WTC11 (cell line): ENCODE measurements at places on chromosomes 11 and 22. TPM values are rescaled to one million over a fixed set of nuclear protein-coding genes. Genes with fewer than 3 reads are reported as not detected.
A peak's percentile ranks its signal among the peaks of the same experiment; 100 is the strongest.

Gene PRCP
- 53.9 to 65.1 TPM (median 63.4 TPM) in 3 replicates for total RNA-seq

Gene SMC1B
- 0.07 to 0.18 TPM (median 0.11 TPM) in 3 replicates for total RNA-seq

Gene CD6
- total RNA-seq = 0.53 to 1.0 TPM (median 0.73 TPM) in 3 replicates

Gene TEX12
- total RNA-seq = not detected in 3 replicates

Gene P4HA3
- total RNA-seq = 0.13 to 0.14 TPM in 2 of 3 replicates, not detected in the other

Gene PAMR1
- total RNA-seq = 2.3 to 3.2 TPM (median 2.8 TPM) in 3 replicates

Gene ADAMTS8
- 9.9 to 10.4 TPM (median 10.2 TPM) in 3 replicates for total RNA-seq

Gene KCNJ11
- total RNA-seq = 8.2 to 10.0 TPM (median 8.7 TPM) in 3 replicates

Gene SLC22A6
- not detected in 3 replicates for total RNA-seq

Gene PLAAT2
- total RNA-seq = 0.25 to 0.66 TPM (median 0.55 TPM) in 3 replicates

Gene OR8D4
- 0.07 TPM in 1 of 3 replicates, not detected in the others for total RNA-seq

Gene CD248
- total RNA-seq = 2.6 to 2.8 TPM (median 2.7 TPM) in 3 replicates

DNA sequence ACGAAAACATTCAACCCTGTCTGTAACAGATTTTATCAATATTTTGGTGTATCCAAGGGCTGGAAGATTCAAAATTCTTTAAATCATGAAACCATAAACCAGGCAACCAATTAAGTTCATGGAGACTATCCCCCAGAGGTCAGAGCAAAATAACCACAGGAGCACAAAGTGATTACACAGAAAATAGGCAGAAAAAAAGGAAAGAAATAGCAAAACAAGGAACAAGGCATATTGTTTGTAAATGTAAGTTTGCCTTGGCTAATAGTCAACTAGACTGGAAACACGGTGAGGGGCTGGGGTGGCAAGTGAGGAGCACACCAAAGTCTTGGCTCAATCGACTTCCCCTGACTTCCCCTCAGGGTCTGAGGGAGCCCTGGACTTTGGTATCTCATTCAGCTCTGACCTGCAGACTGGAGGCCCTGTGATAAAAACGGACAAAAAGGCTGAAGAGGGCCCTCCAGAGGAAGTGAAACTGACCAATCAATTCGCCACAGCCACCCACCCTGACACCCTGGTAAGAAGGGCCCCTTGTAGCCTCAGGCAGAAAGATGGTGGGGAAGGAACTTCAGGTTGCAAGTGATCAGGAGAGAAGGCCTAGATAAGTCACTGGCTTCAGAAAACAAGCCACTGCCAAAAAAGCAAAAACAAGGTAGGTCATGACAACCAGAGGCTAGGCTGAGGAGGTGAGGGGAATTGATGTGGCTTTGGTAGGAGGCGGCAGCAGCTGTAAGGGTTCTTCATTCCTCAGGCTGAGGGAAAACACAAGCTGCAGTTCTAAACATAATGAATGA lies 1.8 kb downstream of the SIK3 start:
- peaks cover 9% of the 10 kb centered on the region for H3K36me3 ChIP-seq
- DNase-seq = peak; percentile 32
- H3K4me1 ChIP-seq = peaks cover 40% of the 10 kb centered on the region
- no peaks in the 10 kb centered on the region for H3K27me3 ChIP-seq
- peak overlapping the region; percentile 87 for H3K27ac ChIP-seq

GRCh38 chr11:64018310-64018709 lies 17.4 kb upstream of the FLRT1 start:
- peaks cover 34% of the 10 kb centered on the region for H3K4me1 ChIP-seq
- no peak for DNase-seq
- no peak overlapping the region for H3K4me3 ChIP-seq
- peaks cover 55% of the 10 kb centered on the region for H3K27me3 ChIP-seq

DNA sequence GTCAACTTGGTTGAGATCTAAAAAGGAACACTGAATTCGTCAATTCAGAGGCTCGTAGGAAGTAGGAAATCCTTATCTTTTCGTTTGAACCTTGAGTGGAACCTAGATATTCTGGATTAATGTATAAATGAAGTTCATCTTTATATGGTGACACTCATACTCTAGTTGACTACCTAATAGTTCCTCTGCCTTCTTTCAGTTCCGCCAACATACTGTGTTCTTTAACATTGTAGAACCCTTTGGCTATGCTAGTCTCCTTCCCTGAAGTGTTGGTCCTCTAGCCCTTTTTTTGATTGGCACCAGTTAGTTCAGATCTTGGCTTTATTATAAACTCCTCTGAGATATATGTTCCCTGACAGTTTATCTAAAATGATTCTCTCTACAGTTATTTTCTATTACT lies 1.5 kb downstream of the ATM start:
- H3K27me3 ChIP-seq = no peaks in the 10 kb centered on the region
- DNase-seq = no peak
- peaks cover 23% of the 10 kb centered on the region for H3K4me1 ChIP-seq
- H3K36me3 ChIP-seq = peaks cover 11% of the 10 kb centered on the region
- no peak overlapping the region for H3K4me3 ChIP-seq

DNA sequence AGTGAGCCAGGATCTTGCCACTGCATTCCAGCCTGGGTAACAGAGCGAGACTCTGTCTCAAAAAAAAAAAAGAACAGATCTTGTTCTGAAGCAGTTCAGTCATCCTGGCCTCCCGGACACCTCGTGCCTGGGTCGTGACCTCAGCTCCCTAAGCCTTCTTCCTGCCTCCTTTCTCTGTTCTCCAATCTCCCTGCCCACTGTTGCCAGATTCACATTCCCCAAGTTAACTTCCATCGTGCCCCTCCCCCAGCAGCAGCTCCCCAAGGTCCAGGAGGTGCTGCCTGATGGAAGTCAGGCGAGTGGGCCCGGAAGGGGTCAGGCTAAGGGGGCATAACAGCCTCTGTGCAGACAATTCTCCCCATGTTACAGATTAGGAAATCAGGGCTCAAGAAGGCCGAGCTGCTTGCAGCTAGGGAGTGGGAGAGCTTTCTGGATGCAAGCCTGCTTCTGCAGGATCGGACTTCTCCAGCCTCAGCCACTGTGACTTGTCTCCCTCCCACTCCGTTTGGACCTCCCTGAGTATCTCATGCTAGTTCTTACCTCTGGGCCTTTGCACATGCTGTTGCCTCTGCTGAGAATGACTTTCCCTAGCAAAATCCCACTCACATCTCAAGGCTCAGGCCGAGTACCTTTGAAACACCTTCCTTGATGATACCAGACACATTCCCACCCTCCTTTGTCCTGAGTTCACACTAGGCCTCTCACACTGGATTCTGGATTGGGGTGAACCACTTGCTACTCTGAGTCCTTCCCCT lies 14.3 kb upstream of the TMEM184B start:
- H3K36me3 ChIP-seq = peaks cover 7% of the 10 kb centered on the region
- H3K27me3 ChIP-seq = no peaks in the 10 kb centered on the region; the same call in 1 of the 2 replicates

- DNase-seq = no peak
- H3K27me3 ChIP-seq = no peaks in the 10 kb centered on the region
- H3K4me1 ChIP-seq = peaks cover 21% of the 10 kb centered on the region
- no peaks in the 10 kb centered on the region for H3K36me3 ChIP-seq
Measured at GRCh38 chr11:109590782-109591181, 168.8 kb downstream of the C11orf87 start.

GRCh38 chr11:129723146-129723760 lies 92.4 kb upstream of the TMEM45B start:
- H3K36me3 ChIP-seq = no peaks in the 10 kb centered on the region
- H3K27me3 ChIP-seq = no peaks in the 10 kb centered on the region; the same call in 1 of the 2 replicates
- no peaks in the 10 kb centered on the region for H3K4me1 ChIP-seq

GRCh38 chr11:120133216-120134105 lies 4.5 kb downstream of the TRIM29 start:
- H3K4me3 ChIP-seq = no peak overlapping the region
- no peak for DNase-seq
- H3K36me3 ChIP-seq = no peaks in the 10 kb centered on the region
- peaks cover 8% of the 10 kb centered on the region; the same call in 1 of the 2 replicates for H3K4me1 ChIP-seq
- no peak overlapping the region for H3K27ac ChIP-seq

DNA sequence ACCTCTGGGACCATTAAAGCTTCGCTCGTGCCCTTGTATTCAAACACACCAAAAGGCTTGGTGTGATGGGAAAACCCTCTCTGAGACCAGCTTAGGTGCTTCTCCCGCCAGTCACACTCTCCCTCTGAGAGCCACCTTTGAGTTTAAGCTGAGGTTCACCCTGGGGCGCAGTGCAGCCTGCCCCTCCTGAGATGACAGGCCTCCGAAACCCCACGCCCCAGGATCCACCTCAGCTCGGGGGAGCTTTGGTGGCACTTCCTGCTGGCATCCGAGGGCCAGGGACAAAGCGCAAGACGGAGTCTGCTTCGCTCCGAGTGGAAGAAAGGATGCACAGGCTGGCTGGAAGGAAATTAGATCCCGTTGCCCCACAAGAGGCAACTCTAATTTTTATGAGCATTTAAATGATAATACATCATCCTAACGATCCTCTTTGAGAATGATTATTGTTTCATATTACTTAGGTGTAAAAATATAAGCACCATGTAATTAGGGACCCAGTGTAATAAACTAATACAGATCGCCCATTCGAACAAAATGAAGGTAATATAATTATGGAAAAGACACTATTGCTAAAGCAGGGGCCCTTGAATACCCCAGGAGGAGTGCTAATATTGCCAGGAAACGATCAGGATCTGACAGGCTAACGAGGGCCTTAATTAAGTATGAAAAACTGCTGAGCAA lies 134.7 kb downstream of the CEP164 start:
- DNase-seq = no peak
- H3K27me3 ChIP-seq = no peaks in the 10 kb centered on the region
- 0 out of 2 replicates have a peak, but pooled peaks cover 4% of the 10 kb centered on the region for H3K4me1 ChIP-seq
- no peaks in the 10 kb centered on the region for H3K36me3 ChIP-seq
- H3K4me3 ChIP-seq = no peak overlapping the region

- H3K27ac ChIP-seq = no peak overlapping the region
- DNase-seq = no peak
- peaks cover 71% of the 10 kb centered on the region for H3K27me3 ChIP-seq
- peaks cover 24% of the 10 kb centered on the region for H3K36me3 ChIP-seq
- H3K4me3 ChIP-seq = no peak overlapping the region
Measured at GRCh38 chr11:96614846-96615245, 225.0 kb downstream of the JRKL start.

- no peaks in the 10 kb centered on the region for H3K36me3 ChIP-seq
- no peaks in the 10 kb centered on the region for H3K27me3 ChIP-seq
- H3K4me1 ChIP-seq = peaks cover 7% of the 10 kb centered on the region
- H3K4me3 ChIP-seq = no peak overlapping the region
Measured at GRCh38 chr11:82960779-82961143, 59.2 kb downstream of the DDIAS start.

- DNase-seq = no peak
- H3K36me3 ChIP-seq = no peaks in the 10 kb centered on the region
- H3K27me3 ChIP-seq = no peaks in the 10 kb centered on the region; the same call in 1 of the 2 replicates
- no peak overlapping the region for H3K4me3 ChIP-seq
Measured at GRCh38 chr11:127059286-127059685, 58.7 kb upstream of the KIRREL3 start.

DNA sequence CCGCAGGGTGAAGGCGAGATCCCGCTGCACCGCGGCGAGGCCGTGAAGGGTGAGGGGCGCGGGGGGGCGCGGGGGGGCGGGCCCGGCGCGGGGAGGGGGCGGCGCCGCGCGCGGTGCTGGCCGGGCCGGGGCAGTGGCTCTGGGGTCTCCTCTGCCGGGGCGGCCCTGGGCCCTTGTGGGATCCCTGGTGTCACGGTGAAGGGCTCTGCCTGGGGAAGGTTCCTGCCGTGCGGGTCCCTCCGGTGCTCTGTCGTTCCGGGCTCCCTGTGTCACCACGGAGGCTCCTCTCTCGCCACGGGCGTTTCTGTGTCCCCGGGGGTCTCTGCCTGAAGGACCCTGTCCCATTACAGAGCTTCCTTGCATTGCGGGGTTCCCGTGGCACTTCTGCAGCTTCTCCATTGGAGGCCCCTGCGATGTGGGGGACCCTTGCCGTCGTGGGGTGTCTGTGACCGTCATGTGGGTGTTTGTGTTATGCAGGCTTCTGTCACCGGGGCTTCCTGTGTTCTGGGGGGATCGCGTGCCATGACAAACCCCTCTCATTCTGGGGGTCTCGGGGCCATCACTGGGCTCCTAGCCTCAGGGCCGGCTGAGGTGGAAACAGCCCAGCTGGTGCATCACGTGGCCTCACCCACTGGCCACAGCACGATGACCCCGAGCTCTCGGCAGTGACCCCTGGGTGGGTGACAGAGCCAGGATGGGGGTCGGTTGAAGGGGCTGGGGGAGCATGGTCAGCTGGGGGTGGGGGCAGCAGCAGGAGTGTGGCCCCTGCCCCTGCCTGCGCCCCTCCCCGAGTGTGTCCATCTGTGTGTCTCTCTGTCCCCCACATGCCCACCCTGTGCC lies 25.3 kb downstream of the SHANK3 start:
- peaks cover 37% of the 10 kb centered on the region for H3K27me3 ChIP-seq
- no peak overlapping the region for H3K27ac ChIP-seq
- H3K36me3 ChIP-seq = no peaks in the 10 kb centered on the region
- H3K4me3 ChIP-seq = peak overlapping the region; percentile 65
- DNase-seq = peak; percentile 13

- H3K27me3 ChIP-seq = no peaks in the 10 kb centered on the region
- H3K4me1 ChIP-seq = peaks cover 15% of the 10 kb centered on the region
- no peaks in the 10 kb centered on the region for H3K36me3 ChIP-seq
- no peak overlapping the region for H3K4me3 ChIP-seq
Measured at GRCh38 chr22:39723463-39723862, 152.9 kb downstream of the CACNA1I start.

GRCh38 chr11:33055375-33055774 lies 16.0 kb downstream of the TCP11L1 start:
- H3K4me1 ChIP-seq = peaks cover 17% of the 10 kb centered on the region
- DNase-seq = no peak
- H3K4me3 ChIP-seq = no peak overlapping the region
- H3K27me3 ChIP-seq = no peaks in the 10 kb centered on the region
- H3K36me3 ChIP-seq = peaks cover 26% of the 10 kb centered on the region

DNA sequence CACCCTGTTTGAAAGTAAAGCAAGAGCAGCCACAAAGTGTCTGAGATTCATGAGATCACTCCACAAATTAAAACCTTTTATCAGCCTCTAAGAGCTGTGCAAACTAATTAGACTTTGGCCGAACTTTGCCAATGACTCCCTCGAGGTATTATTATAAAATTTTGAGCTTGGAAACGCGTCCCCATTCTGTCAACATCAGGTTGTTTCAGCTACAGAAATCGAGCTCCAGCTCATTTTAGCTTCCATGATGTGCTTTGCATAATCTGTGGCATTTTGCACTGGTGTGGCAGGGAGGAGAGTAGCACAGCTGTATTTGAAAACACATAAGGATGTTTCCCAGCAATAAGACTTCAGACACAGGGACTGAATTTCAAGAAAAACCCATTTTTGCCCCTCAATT lies 872.2 kb downstream of the NTM start:
- peaks cover 28% of the 10 kb centered on the region for H3K4me1 ChIP-seq
- DNase-seq = no peak
- H3K27me3 ChIP-seq = no peaks in the 10 kb centered on the region
- H3K27ac ChIP-seq = no peak overlapping the region
- H3K36me3 ChIP-seq = no peaks in the 10 kb centered on the region
